Stimulated activated CD4-positive, alpha-beta T cell treated with anti-CD3 and anti-CD28 coated beads, TNF-alpha, amount 100 ng/mL, for 24 hours (primary cell): ENCODE measurements at places on chromosomes 13 and 19.

DNA sequence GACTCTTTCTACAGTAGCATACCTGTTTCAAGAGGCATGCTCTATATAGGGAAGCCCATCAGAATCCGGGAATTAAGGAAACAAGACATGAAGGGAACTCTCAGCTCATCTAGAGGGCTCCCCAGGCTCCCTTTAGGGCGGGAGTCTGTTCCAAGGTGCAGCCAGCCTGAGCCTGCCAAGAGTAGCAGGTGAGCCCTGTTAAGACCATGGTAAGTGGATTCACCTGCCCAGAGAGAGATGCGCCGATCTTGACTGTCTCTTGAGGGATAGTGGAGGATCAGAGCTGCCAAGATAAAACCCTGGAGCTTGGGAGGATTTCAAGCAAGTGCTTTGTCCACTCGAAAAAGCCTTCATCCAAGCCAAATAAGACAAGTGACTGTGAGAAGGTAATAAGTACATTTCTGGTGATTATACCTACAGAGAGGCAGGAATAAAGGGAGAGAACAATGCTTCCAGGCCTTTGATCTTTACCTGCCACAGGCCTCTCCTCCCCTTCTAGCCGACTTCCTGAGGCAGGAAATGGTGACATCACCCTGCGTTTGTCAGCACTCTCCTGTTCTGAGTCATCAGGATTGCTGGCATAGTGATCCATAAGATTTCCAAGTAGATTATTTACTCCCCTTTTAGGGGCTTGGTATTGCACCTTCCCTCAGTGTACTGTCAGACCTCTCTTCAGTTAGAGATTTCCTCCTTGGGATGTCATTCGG lies 31.5 kb downstream of the KLF5 start:
- no peak for DNase-seq

DNA sequence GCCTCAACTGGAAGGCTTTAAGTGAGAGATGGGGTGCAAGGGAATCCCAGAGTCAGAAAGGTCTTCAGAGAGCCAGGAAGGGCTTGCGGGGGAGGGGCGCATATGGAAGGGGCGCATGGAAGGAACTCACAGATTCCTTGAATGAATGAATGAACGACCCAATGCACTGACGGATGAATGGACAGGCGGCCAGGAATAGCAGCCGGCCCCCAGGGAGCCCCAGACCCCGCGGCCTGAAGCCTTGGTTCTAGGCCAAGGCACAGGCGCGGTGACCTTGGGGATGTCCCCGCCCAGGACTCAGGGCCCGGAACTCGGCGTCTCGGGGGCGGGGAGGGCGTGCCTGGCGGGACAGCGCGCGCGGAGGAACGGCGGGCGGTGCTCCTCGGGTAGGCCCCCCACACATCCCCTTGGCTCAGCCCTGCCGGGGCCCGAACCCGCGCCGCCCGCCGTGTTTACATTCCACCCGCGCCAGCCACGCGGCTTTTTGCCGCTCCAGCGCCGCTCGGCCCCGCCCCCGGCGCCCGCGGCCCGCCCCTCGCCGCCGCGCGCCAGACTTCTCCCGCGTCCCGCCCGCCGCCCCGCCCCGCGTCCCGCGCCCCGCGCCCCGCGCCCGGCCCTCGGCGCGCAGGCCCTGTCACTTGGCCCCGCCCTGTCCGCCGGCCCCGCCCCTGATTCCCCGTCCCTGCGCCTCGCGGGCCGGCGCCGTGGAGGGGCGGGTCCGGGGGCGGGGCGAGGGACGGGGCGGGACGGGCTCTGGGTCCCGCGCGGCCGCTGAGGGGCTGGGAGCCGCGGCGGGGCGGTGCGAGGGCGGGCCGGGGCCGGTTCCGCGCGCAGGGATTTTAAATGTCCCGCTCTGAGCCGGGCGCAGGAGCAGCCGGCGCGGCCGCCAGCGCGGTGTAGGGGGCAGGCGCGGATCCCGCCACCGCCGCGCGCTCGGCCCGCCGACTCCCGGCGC lies at the start of gene CCNE1:
Gene CCNE1, plus strand, starts transcription at position 867 of the 955 bp plus-strand sequence. CDS start 565 bp downstream, outside the sequence.
- peak; percentile 92 for DNase-seq

- no peak for DNase-seq
Observed at GRCh38 chr19:32012886-32013631, 332.4 kb upstream of the ZNF507 start.

- DNase-seq = no peak
Observed at GRCh38 chr13:25819856-25820530, 231.8 kb downstream of the SHISA2 start.

- DNase-seq = no peak
Observed at GRCh38 chr13:31733066-31733465, 6.3 kb upstream of the RXFP2 start.
